ENCODE measurements at places on chromosomes 16 and 17.
A peak's percentile ranks its signal among the peaks of the same experiment; 100 is the strongest.

GRCh38 chr17:66989076-66989475 is 24.6 kb downstream of the CACNG4 start:
- DNase-seq: no peak

GRCh38 chr17:82518826-82519810 is at the start of gene FOXK2:
Gene FOXK2 (plus strand): TSS chr17:82519732. CDS start chr17:82519889, 157 bp downstream.
- DNase-seq: no peak

DNA sequence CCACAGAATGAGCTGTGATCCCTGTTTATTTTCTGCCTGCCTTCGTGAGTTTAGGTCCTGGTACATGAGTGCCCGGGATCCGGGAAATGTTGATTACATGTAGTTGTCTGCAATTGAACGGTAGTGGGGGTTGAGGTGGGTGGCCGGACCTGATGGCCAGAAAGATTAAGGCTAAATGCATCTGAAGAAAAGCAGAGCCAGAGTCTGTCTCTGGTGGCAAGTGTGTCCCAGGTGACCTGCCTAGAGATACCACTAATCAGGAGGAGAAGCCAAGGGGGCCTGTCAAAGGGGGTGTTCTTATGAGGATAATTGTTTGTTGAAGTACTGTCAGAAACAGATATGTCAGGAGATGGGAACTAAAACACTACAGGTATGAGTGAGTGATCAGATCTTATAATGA is 154.0 kb upstream of the ASIC2 start:
- DNase-seq: no peak

- DNase-seq: no peak
Measured at GRCh38 chr17:77933777-77934398, 24.6 kb upstream of the TNRC6C start.

DNA sequence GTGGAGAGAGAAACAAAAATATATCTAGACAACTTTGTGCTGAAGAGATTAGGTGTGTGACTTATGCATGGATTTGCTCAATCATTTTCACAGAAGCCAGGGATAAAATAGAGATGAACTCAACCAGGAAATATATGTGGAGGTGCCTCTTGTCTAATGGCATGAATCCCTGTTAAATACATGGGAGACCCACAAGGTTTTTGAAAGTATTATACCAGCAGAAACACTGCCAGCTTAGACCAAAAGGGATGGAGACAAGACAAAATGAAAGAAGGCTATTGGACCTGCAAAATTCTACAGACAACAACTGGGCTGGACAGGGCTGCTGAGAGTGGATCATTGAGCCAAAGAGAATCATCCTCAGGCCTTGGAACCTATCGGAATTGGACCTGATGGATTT is 51.0 kb downstream of the MMP15 start:
- DNase-seq: no peak

DNA sequence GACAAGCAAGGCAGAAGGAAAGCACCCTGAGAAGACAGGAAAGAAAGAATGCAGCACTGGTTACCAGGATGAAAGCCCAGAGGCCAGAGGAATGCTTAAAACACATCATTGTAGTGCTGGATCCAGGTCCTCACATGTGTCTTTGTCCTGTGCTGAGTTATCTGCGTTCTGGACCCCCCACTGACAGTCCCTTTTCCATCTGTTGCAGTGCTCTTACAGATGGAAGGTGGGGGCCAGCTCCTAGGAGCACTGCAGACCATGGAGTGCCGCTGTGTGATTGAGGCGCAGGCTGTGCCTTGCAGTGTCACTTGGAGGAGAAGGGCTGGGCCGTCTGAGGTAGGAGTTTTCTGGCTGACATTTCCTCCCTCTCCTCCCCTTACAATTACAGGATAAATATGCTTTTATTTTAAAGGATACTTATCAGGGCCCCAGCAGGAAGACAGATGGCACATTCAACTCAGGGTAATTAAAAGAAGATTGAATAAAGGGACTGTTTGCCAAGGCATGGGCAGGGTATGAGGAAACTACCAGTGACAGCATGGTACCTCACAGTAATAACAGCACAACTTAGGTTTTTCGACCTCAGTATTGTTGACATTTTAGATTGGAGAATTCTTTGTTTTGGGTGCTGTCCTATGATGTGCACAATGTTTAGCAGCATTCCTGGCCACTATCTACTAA is 3.0 kb downstream of the EME1 start:
- no peak for DNase-seq

GRCh38 chr16:14098081-14098480 is 27.0 kb downstream of the MRTFB start:
- no peak for DNase-seq

- DNase-seq: peak; percentile 71
Measured at GRCh38 chr16:67667817-67668494, 1.3 kb downstream of the C16orf86 start.

DNA sequence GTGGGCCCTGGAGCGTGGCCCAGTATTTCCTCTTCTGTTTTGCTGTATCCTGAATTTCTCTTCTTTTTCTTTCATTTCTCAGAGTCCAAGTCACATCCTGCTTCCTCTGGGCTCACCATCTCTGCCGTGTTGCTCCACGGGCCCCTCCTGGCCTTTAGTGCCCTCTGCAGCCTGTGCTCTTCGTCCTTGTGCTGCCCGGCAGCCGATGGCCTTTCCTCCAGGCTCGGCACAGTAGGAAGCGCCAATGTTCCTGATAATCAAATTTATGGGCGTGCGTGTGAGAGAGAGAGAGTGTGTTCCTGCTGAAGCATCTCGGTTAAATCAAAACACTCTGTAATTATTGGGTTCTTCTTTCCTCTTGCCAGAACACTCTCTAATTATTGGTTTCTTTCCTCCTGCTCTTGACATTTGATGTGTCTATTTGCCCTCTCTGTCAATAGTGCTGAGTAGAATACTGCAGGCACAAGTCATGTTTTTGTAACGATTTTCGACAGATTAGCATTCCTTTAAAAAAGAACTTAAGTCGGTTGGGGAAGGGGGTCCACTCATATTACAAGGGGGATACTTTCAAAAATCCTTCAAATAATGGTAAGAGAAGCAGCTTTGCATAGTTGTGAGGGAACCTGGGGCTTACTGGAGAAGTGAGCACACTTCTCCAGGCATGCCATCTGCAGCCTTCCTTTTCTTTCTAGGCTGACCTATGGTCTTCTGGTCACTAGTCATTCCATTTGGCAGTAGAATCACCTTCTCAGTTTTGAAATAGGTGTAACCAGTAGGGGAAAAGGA is 126.6 kb downstream of the RPTOR start:
- no peak for DNase-seq

Measured in GM04503 (cell line).